ENCODE measurements at places on chromosomes 11 and 22.

DNA sequence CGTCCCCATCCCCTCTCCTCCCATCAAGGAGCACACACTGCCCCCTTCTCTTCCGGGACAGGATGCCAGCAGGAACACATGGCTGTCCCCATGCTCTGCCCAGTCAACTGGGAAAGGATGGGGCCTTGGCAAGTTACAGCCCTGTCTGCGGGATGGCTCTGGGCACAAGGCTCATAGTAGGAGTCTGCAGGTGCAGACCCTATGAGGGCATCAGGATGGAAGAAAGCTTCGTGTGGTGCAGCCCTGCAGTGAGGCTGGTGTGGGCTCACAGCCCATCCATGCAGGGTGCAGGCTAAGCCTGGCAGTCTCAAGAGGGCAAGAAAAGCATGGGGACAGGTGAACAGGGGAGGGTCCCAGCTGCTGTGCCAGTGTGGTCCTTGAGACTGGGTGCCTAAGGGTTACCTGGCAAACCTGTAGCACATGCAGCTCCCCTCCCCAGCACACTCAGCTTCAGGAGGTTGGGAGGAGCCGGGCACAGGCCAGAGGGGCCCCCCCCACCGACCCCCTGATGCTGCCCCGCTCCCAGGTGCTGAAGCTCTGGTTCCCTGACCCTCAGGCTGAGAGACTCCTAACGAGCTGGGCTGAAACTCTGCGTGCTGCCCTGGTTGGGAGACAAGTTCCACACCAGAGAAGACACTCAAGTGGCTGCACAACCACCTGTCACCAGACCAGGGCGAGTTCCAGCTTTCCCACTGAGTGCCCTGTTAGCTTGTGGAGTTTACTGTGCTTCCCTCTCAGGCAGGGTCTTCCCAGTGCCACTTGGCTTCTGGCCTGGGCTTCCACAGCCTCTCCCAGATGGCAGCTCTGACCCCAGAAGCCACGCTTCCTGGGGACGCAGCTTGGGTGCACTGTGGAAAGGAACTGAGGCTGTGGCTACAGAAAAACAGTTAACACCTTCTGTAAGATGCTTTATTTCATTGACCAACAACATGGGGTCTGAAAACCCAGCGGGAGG is 3.3 kb upstream of the SCARF2 start:
- peak; percentile 17 for DNase-seq

GRCh38 chr22:48477031-48477721 is 1350.5 kb downstream of the BRD1 start:
- DNase-seq, result no peak

DNA sequence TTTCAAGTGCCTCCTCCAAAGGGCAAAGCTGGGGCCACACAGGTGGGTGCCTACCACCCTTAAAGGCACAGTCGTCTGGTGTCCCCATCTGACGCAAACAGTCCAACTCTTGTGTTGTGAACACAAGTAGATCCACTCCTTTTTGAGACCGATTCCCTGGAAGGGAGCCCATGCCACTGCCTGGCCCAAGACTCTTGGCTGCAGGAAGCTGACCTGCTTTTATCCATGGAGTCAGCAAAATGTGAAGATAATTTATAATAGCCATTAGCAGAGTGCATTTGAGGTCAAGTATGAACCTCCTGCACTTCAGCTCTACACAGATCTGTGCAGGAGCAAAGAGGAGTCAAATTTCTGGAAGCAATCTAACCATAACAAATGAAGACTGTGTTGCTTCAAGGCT is 68.5 kb downstream of the ADM start:
- no peak for DNase-seq

- DNase-seq, result no peak
These were observed 218.2 kb upstream of the CCDC179 start for GRCh38 chr11:23078289-23078971.
